ENCODE measurements at places on chromosomes 2 and 18. TPM values are rescaled to one million over a fixed set of nuclear protein-coding genes. Genes with fewer than 3 reads are reported as not detected.
A peak's percentile ranks its signal among the peaks of the same experiment; 100 is the strongest.

The ANKRD44 gene
- 11.5 TPM for total RNA-seq

The FAM228A gene
- total RNA-seq: 1.8 TPM

The ABI2 gene
- total RNA-seq: 75.8 TPM

The FBXO48 gene
- 1.4 TPM for total RNA-seq

The CXCR1 gene
- total RNA-seq: not detected

The UPP2 gene
- total RNA-seq: 0.23 TPM

The EGR4 gene
- total RNA-seq: not detected

DNA sequence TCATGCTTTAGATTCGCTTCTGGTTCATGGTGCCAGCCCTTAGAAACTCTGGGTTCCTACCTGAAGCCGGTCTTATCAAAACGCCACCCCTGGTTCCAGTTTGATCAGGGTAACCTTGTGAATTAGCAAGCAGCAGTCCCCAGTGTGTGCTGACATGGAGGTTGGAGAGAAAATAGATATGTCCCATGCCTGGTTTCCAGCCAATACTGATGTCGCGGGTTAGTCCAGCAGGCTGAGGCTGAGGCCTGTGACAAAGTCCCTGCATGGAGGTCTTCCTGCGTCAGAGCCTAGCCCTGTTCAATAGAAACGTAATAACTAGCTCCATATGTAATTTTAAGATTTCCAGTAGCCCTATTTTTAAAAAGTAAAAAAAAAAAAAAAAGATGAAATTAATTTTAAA is 28.2 kb downstream of the LPIN1 start:
- DNase-seq: no peak

DNA sequence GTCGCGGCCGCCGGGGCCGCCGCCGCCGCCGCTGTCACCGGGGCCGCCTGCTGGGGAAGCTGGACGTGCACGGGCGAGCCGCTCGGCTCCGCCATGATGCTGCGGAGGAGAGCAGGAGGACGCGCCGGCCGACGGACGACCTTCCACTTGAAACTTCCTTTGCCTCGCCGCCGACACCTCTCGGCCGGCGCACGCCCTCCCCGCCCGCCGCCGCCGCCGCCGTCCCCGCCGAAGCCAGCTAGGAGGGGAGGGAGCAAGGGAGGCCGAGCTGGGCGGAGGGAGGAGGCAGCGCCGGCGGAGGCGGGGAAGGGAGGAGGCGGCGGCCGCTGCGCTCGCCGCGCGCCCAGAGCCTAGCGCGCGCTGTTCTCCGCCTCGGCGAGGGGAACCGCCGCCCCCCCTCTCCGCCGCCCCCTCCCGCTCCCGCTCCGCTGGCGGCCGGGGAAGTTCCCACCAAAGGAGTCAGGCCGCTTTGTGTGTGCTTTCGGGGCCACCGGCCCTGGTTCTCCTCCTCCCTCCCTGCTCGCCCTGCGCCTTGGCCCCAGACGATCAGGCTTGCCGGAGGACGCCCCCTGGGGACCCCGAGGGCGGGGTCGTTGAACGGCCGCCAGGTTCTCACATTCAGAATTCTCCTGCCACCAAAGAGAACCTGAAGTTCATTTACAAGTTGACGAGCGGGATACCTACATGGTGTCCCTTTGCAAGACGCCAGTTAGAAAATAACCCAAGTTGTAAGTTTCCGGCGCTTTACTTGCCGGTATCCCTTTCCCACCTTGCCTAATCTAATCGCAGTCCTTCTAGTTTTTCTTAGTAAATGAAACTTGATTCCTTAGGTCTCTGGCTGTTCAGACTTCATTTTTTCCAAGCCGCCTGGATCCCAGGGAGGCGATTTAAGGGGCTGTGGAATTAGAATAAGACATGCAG is at the start of gene STK39:
Gene STK39, minus strand, starts transcription at position 255 of the 921 bp plus-strand sequence. Its CDS starts 160 bp downstream, at position 95.
- DNase-seq: peak; percentile 69

- peak; percentile 43 for DNase-seq
Measured at GRCh38 chr2:73284296-73285158, at the start of gene FBXO41. Gene FBXO41, minus strand, starts transcription at chr2:73284478. Its CDS starts 14,848 bp downstream, at chr2:73269630.

DNA sequence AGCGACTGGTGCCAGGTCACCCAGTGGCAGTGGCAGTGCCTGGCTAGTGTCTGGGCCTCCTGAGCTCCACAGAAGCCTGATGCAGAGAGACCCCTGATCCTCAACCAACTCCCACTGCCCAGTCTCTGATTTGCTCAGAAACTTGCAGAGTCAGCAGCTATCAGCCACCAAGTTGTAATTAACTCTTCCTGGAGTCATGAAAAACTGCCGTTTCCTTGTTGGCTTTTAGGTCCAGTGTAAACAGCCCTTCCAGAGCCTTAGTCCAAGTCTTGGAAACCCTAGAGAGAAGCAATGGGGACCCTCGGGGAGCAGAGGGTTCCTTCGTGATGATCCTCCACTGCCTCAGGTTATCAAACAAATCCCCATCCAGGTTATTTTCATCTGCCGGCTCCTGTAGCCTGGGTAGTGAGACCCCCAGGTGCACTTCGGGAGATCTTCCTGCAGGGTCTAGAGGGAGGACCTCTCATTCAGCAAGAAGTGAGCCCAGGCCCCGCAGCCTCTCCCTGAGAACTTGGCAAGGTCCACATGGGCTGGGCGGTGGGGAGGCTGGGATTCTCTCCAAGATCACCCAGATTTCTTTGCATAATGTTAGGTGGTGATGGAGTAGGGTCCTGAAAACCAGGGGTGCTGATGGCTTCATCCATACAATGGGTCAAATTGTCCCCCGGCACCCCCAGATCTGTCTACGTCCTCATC is 137.7 kb upstream of the HDAC4 start:
- no peak for DNase-seq

GRCh38 chr2:119574864-119575263 is 30.6 kb downstream of the CFAP221 start:
- no peak for DNase-seq

- DNase-seq: no peak
Measured at GRCh38 chr2:168613551-168613950, 157.5 kb downstream of the CERS6 start.

- no peak for DNase-seq
Measured at GRCh38 chr2:19114754-19115231, 243.6 kb downstream of the OSR1 start.

GRCh38 chr2:174805803-174806202 is 41.5 kb upstream of the CHRNA1 start:
- DNase-seq: no peak

- DNase-seq: peak; percentile 39
Measured at GRCh38 chr2:240640939-240641338, 15.7 kb downstream of the GPR35 start.

DNA sequence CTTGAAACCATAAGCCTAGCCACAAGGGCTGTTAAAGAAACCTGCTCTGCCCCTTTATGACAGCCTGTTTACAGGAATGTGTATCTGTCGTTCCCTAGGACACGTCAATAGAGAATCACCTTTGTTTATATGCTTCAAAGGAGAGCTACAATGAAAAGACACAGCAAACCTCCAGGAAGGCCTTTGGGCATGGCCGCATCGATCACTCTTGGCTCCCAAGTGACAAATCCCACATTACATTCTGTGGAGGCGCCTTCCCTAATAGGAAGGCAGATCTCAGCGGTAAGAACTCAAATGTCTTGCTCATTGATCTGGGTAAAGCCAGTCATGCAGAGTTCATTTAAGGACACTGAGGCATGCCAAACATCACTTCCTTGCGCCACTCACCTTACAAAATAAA is 26.5 kb downstream of the KIAA2012 start:
- DNase-seq: no peak

- DNase-seq: peak; percentile 76
Measured at GRCh38 chr2:11123856-11124759, 31.2 kb upstream of the SLC66A3 start.

GRCh38 chr2:230575642-230576324 is 136.9 kb upstream of the CAB39 start:
- no peak for DNase-seq

DNA sequence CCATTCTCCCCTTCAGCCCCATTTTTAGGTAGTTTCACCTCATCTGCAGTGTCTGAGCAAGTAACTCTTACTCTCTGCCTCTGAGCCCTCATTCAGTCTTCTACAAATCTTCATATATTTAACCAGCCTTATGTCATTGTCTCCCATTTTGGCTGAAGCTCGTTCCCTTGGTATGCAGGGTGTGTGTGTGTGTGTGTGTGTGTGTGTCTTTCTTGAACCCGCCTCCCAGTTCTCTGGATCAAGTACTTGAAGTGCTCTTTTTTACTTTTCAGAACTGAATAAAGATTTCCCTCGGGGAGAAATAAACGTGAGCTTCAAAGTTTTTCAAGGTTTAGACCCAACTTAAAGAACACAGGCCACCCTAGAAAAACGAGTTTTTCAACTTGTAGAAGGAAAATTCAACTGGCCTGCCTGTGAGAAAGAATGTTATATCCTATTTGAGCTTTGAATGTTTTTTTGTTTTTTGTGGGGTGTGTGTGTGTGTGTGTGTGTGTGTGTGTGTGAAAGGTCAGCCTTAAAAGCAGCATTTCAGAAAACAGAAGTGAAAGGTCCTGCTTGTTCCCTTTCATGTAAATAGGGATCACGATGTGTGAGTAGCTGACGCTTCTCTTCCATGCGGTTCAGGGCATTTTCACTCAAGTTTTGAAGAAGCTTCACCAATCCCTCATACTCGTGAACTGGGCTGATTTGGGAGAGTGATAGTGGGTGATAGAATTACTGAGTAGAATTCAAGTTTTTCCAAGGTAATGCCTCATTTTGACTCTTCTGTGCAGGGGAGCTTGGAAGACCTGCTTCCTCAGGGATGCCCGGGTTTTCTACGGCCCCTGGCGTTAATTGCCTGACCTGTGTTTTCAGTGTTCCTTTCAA is 50.6 kb upstream of the EML6 start:
- DNase-seq: no peak

DNA sequence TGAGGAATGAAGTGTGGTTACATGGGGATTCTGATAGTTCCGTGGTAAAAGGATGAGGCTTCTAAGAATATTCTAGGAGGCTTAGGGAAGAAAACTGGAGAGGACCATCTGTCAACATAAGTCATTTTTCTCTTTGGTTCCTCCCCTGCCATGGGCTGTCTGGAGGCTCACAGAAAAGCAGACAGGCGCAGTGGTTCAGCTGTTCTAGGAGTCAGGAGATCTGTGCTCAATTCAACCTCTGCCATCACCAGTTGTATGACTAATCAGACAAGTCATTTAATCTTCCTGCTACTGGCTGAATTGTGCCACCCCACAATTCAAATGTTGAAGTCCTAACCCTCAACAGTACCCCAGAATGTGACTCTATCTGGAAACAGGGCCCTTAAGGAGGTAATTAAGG is 36.4 kb downstream of the ADAM17 start:
- DNase-seq: no peak

DNA sequence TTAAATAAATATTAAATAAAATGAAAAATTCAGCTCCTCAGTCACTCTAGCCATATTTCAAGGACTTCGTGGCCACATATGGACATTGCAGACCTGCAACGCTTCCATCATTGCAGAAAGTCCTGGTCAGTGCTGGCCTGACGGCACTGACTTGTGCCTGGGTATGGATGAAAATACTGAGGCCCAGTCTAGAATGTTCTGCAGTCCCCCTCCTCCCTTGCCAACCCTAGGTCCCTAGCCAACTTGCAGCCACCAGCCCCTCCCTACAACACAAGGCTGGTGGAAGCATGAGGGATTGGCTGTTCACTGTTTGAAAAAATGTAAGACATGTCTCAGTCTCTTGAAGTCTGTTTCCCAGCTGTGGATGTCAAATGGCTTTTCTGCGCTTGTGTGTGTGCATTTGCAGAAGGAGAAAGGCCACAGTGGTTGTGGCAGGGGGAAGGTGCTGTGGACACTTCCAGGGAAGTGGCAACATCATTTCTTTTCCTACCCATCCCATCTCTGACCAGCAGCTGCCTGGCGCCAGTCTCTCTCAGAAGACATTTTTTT is 9.9 kb downstream of the IGFBP5 start:
- DNase-seq: no peak

DNA sequence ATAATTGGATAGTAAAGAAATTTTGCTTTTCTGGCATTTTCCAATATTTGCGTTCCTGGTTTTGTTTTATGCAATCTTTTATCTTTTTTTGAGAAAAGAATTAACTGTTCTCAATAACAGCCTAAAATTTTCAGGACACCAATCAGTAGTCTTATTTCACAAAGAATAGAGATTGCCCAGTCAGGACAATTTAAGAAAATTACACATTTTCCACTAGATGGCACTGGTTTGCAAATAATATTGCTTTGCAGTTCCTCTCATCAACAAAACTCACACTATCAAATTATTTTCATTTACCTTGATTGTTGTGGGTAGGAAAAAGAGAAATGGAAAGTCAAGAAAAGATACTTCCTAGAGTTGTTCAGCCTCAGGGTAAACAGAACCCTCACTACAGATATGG is 2.4 kb upstream of the RBM45 start:
- DNase-seq: no peak

GRCh38 chr2:150162241-150162942 is 325.1 kb downstream of the RND3 start:
- no peak for DNase-seq

DNA sequence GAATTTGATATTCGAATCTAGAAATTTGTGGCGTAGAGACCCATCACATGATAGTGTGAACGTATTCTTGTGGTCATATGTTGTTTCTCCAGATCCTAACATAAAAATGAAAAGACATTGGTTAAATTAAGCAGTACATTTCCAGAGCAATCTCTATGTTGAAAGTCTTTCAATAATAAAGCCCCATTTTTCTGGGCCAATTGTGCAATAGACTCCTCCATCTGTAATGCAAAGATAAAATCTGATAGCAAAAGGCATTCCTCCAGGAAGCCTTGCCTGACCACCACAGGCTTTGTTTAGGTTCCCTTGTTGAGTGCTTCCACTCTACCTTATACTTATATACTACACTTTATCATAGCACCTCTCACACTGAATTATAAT is 31.3 kb downstream of the APOB start:
- no peak for DNase-seq

- peak; percentile 79 for DNase-seq
Measured at GRCh38 chr2:170505631-170506275, 209.4 kb upstream of the SP5 start.

DNA sequence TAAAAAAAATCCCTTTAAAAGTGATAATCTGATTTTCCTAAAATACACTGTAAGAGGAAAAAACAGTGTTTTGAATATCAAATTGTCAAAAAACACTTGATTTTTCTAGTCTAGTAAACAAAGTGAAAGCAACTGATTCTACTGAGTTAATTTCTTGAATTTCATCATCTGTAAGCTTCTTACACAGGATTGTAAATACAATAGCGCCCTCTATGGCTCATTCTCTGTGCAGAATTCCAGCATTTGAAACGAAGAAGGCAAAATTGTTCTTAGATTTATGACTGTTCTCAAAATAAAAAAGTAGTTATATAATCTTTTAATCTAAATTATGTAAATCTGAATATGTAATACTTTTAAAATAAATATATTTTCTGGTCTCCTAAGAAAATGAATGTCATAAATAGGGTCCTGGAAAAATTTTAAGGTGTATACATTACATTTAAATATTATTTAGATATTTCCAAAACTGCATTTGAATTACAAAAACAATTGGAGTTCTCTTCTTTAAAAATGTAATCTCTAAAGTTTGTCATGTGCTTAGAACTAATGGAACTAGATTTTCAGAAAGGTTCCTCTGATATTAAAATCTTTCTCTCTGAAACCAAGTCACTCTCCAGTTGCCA is 176.9 kb upstream of the MC4R start:
- DNase-seq: no peak

DNA sequence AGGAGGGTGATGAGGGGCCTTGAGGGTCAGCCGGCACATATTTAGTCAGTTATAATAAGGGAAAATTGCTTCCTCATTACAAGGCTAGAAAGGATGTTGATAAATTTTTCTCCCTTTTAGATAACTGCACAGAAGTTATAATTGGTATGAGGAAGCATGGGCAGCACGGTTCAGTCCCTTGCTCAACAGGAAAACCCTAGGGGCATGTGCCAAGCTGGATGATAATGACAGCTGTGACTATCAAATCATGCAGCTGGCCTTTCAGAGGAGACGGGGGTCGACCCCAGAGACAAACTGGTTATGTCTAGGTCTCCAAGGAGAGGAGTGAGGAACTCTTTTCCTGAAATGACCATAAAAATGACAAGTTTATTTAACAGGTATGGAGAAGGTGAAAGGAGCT is 448.1 kb upstream of the VRK2 start:
- DNase-seq: no peak
